GM04503 (cell line): ENCODE measurements at places on chromosomes 12 and 14.

DNA sequence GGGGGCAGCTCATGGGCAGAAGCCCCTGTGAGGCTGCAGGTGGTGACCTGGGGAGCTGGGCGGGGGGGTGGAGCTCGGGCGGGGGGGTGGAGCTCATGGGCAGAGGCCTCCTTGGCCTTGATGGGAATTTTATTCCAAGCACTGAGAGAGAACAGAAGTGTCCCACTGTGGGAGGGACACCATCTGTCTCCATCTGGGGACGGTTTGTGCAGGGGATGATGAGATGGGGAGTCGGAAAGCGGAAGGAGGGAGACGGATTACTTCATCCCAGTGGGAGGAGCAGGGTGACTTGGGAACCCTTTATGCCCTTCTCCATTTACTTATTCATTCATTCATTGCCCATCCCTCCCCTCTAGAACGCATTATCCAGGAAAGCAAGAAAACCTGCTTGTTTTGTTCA, 304.7 kb downstream of the ADGRD1 start:
- no peak for DNase-seq

DNA sequence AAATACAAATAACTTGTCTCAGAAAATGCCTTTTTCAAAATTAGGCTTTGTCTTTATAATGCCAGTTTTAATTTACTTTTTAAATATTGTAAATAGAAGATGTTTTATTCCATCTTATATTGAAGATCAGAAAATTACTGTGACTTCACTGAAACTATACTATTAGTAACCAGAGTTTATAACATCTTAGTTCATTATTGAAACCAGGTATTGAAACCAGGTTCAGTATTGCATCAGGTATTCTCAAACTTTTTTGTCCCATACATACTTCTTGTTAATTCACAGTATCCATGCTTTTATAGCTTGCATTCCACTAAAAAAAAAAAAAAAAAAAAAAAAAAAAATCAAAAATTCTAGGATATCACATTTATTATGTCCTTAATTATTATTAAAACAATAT, 227.5 kb downstream of the GXYLT1 start:
- DNase-seq = no peak

GRCh38 chr12:47270782-47271664, 191.3 kb upstream of the AMIGO2 start:
- peak; percentile 56 for DNase-seq

GRCh38 chr14:95208598-95208997, 51.3 kb upstream of the DICER1 start:
- no peak for DNase-seq

DNA sequence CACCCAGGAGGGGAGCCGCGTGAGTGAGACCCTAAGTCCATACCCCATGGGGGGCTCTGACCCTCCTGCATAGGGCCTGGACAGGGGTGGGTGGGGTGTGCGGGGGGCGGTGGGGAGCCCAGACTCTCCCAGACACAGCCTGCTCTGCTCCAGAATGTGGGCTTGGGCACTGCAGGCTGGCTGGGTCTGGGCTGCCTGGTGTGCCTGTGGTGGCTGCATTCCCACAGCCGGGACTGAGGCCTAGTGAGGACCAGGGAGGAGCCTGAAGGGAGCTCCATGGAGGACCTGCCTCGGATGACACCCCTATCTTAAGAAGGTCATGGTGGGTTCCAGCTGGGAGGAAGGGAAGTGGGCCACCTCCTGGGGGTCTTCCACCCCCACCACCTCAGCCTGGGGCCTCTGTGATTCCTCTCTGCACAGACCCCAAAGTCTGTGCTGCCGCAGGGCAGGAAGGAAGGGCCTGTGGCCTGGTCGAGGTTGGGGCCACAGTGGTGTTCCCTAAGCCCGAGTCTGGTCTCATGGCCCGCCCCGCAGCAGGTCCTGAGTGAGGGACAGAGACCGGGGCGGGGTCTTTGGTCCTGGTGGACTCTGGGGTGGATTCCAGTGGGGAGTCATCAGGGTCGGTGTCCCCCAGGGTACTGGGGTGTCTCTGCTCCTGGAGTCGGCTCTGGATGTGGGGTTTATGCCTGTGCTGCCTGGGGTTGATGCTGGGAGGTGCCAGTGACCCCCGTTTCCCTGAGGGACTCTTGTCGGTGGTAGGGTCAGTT, 392.3 kb downstream of the TMEM121 start:
- DNase-seq = no peak

GRCh38 chr14:25993830-25994229, 604.0 kb downstream of the NOVA1 start:
- no peak for DNase-seq

DNA sequence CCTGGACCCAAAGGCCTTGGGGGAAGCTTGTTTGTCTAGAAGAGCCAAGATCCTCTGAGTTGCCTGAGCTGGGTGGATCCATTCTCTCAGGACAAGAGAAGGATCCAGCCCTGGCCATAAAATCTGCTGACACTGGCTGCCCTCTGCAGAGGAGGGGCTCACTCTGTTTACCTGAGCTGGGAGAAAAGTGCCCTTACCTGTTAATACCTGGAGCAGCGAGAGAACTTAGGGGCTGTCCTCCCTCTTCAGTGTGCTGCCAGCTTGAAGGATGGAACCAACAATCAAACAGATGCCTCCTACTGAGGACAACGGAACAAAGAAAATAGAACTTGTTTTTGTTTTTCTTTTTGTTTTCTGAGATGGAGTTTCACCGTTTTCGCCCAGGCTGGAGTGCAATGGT, 7.3 kb upstream of the KRT7 start:
- no peak for DNase-seq

- DNase-seq = no peak
Observed at GRCh38 chr12:130212384-130212989, 50.2 kb downstream of the FZD10 start.

GRCh38 chr12:96047229-96048211, 12.1 kb upstream of the LTA4H start:
- DNase-seq = no peak

DNA sequence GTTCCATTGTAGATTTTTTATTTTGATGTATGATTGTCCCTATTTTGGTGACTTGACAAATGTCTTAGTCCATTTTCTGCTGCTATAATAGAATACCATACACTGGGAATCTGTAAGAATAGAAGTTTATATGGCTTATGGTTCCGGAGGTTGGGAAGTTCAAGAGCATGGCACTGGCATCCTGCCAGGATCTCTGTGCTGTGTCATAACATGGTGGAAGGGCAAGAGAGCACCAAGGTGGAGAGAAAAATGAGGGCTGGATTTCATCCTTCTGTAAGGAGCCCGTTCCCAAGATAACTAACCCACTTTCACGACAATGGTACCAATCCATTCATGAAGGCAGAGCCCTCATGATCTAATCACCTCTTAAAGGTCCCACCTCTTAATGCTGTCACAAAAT, 176.7 kb downstream of the TMEM132D start:
- DNase-seq = no peak

GRCh38 chr12:111842556-111843396, 748 bp downstream of the MAPKAPK5 start:
- DNase-seq = no peak

DNA sequence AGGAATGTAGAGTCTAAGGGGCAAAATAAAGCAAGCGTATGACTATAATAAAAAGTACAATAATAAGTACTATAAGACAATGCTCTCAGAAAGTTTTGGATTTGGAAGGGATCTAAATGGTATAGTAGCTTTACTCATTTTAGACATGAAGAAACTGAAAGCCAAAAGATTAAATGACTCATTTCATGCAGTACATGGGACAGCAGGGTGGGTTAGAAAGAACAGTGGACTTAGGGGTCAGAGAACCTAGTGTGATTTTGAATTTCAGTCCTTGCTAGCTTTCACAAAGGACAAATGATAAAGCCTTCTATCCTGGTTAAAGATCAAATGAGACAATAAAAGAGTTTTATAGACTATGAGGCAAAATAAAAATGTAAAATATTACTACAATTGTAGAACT, 6.8 kb upstream of the LEMD3 start:
- DNase-seq = no peak

DNA sequence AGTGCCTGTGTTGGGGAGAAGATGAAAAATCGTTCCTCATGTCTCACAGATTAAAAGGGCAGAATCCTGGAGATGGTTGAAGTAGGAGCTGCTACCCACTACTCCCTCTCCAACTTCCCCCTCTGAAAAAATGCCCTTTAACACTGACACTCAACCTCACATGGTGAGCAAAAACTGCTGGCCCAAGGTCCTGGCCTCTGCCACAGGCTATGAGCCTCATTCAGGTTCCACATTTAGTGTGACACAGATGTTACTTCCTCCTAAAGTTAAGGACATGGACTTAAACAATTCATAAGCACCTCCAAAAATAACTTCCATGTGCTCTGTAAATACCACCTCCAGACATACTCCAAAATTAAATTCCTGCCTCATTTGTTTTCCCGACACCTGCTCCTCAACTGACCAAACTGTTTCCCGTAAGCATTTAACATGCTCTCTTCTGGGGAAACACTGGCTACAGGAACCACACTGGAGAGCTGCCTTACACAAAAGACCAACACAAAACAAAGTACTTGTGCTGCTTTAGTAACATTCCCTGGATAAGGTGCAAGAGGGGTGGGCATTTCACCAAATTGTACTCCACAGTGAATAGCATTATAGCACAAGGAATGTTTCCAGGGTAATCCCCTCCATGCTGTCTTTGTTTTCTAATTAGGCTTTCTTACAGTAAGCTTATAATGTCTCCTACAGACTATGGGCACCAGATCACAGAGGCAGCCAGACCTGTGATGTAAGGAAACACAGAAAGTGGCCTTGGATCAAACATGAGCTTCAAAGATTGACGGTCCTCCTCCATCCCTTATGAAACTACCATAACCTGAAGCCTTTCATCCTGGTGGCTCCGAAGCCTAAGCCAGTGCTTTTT, 57.0 kb downstream of the PHLDA1 start:
- no peak for DNase-seq

GRCh38 chr12:126830778-126831680, 1435.9 kb upstream of the TMEM132C start:
- DNase-seq = no peak

- DNase-seq = no peak
Observed at GRCh38 chr12:76018111-76018510, 13.5 kb downstream of the PHLDA1 start.

DNA sequence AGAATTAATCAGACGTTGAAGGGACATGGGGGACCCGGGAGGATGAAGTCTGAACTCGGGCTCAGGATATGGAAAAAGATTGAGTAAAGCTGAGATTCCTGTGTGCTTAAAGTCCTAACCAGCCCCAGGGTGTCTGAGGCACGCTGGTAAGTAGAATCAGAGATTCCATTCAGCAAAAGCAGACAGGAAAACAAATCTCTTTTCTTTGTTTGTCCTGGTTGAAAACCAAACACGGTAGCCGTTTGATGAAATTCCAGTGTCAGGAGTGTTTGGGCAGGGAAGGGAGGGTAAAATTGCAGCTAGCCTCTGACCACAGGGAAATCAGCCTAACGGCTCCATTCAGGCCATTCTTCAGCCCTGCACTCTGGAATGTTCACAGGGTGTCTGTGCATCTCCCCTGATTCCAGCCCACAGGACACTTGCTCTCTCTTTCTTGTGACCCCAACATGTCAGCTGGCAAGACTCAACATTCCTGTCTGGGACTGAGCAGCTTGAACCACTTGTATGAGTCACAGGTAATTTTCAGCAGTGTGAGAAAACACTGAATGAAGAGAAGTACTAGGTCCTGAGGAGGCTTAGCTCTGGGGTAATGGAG, 31.0 kb downstream of the NINJ2 start:
- DNase-seq = peak; percentile 91

- DNase-seq = no peak
Observed at GRCh38 chr14:89469210-89470198, 52.5 kb upstream of the FOXN3 start.

GRCh38 chr12:6323340-6323994, 13.0 kb downstream of the PLEKHG6 start:
- DNase-seq = peak; percentile 87

GRCh38 chr14:100067971-100068959, 3.0 kb downstream of the EVL start:
- no peak for DNase-seq
